Brain microvascular endothelial cell (primary cell): ENCODE measurements at places on chromosomes 7 and 10.

- DNase-seq, result no peak
These were observed 64.1 kb downstream of the C10orf67 start for GRCh38 chr10:23280419-23281043.

DNA sequence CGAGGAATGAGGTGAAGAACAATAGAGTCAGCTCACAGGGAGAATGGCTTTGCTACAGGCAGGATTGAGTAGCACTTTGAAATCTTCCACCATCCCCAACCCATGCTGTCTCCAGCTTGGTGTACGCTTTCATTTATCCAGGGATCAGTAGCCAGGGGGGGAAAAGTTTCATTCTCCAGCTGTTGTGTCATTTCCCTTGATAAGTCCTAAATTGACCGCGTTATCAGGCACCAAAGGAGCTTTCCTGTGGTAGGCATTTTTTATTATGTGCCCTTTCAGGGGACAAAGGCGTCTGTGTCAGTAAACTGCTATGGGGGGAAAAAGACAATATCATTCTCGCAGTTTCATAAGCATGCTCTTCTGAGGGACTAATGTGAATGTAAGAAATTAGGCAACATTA, 106.6 kb upstream of the YAE1 start:
- DNase-seq, result no peak

DNA sequence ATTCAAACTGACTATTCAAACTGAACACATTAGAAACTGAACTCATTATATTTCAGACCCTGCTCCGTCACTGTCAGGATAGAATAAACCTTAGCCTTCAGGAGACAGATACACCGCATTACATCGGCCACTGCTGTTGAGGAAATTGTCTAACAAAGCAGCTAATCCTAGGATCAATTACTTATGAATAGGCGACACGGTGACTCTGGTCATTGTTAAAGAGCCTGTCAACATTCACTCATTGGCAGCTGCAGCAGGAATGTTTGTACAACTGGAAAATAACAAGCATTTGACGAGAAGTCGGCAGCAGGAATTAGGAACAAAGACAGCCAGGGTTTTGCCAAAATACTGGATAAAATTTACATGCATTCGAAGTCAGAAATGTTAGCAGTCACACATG, 112.0 kb upstream of the MKX start:
- DNase-seq, result no peak

DNA sequence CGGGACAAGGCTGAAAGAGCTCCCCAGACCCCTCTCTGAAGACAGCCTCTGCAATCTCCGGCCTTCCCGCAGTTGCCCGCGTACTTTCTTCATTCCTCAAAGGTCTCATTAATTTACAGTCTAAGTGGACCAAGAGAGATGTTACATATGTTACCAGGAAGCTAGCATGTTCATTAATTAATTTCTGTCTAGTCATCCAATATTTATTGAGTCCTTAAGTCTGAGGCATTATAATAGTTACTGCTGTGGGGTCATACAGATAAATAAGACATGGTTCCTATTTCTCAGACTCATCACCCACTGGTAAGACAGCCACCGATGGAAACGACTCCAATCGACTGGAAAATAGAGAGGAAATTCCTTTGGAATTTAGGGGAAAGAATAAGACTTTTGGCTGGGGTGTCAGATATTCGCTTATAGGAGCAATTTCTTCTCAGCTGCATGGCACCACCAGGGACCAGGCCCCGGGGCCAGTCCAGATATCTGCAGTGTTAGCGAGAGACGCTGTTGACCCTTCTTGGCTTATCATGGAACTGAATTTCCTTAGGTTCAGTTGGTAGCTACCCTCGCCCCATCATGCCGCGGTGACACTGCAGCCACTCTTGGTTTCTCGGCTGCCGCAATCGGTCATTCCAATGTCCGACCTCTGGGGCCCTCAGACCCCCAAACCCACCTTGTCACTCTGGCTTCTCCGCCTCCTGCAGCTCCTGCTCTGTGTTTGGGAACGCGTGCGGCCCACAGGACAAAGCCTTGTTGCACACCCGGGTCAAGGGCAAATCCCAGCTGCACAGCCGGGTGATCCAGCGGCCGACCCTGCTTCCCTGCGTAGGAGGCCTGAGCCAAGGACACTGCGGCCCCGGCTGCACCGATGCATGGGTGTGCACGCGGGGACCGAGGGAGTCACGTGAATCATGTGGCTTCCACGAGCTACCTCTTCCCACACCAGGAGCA, 383.2 kb downstream of the DNAJB6 start:
- no peak for DNase-seq

DNA sequence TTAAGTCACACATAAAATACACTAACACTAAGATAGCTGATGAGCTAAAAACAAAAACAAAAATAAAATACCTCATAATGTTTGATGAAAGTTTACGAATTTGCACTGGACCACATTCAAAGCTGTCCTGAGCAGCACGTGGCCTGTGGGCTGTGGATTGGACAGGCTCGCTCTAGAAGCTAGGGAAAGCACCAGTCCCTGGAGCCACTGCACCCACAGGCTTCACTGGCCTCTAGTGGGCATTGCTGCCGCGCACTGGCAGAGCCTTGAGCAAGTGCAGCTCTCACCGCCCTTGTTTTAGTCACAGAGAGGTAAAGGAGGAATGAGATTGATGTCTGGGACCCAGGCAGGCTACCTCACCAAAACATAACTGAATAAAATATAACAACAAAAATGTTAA, 67.6 kb downstream of the PAX2 start:
- no peak for DNase-seq

- DNase-seq, result no peak
These were observed 561.1 kb downstream of the TCERG1L start for GRCh38 chr10:130750441-130750840.

GRCh38 chr10:109029870-109030269, 893.4 kb downstream of the XPNPEP1 start:
- no peak for DNase-seq

DNA sequence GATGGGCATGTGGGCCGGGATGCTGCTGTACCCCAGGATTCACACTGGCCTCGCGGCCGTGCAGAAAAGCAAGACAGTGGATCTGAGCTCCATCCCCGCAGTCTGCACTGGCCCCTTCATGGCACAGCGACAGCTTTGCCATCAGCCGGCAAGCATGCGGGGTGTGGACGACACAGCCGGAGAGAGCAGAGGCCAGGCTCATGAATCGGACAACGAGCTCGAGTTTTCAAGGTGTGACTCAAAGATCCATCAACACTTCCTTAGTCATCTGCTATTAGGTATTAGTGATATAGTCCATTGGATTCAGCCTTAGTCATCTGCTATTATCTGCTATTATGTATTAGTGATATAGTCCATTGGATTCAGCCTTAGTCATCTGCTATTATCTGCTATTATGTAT, 254.7 kb downstream of the KLF6 start:
- no peak for DNase-seq

- no peak for DNase-seq
These were observed 18.2 kb downstream of the TAS2R41 start for GRCh38 chr7:143495851-143496250.

GRCh38 chr10:88154596-88155250, 291.3 kb downstream of the PTEN start:
- no peak for DNase-seq

GRCh38 chr10:127649642-127650041, 87.3 kb upstream of the FOXI2 start:
- DNase-seq, result no peak

- DNase-seq, result no peak
These were observed 91.5 kb downstream of the FOXL3 start for GRCh38 chr7:381211-382042.

DNA sequence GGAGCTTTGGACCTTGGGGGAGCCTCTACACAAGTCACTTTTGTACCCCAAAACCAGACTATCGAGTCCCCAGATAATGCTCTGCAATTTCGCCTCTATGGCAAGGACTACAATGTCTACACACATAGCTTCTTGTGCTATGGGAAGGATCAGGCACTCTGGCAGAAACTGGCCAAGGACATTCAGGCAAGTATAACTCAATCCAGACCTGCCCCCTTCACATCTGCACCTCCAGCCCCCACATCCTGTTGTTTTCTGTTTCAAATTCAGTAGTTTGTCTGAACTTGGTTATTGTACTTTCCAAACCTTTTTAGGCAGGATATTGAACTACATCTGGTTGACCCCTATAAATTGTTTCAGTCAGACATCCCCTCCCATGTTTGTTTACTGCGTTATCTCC, 62.4 kb upstream of the CC2D2B start:
- DNase-seq, result no peak

DNA sequence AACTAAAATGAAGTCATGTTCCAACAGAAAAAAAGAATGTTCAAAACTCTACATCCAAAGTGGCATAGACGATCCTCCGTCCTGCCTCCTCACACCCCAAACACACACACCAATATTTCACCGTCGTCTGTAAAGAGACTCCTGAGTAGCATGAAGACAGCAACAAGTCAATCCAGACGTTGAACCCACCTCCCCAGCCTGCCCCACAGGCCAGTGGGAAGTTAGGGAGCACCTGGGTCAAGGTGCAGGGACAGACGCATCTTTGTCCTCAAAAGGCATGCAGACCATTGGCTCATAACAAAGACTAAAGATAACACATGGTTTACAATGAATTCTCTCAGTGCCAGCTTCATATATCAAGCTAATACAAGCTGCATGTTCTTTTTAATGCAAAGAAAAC, 396.5 kb downstream of the TCERG1L start:
- DNase-seq, result no peak

- peak; percentile 12 for DNase-seq
These were observed 47.3 kb upstream of the BPGM start for GRCh38 chr7:134599371-134599770.

DNA sequence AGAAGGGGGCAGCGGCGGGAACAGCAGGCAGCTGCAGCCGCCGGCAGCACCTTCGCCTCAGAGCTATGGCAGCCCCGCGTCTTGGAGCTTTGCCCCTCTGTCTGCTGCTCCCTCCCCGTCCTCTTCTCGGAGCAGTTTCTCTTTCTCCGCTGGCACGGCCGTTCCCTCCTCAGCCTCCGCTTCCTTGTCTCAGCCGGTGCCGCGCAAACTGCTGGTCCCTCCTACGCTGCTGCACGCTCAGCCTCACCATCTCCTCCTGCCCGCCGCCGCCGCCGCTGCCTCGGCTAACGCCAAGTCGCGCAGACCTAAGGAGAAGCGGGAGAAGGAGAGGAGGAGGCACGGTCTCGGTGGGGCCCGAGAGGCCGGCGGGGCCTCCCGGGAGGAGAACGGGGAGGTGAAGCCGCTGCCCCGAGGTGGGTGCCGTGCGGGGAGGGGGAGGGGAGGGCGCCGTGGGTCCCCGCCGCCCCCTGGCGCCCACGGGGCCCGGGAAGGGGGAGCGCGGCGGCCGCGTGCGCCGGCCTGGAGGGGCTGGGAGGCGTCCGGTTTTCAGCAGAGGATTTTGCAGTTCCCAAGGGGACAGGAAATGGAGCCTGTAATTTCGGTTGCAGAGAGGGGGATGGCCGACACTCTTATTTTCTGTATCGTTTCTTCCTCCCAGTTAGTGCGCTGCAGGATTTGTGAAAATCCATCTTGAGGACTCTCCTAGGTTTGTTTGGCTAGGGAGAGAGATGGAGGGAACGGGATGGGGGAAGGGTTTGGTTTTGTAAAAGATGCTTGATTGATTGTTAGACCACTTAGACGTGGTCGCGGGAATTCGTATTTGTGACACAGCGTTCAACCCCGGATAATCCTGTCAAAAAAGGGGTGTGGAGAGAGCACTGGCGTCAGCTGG, 630 bp downstream of the RSBN1L start:
- peak; percentile 24 for DNase-seq

DNA sequence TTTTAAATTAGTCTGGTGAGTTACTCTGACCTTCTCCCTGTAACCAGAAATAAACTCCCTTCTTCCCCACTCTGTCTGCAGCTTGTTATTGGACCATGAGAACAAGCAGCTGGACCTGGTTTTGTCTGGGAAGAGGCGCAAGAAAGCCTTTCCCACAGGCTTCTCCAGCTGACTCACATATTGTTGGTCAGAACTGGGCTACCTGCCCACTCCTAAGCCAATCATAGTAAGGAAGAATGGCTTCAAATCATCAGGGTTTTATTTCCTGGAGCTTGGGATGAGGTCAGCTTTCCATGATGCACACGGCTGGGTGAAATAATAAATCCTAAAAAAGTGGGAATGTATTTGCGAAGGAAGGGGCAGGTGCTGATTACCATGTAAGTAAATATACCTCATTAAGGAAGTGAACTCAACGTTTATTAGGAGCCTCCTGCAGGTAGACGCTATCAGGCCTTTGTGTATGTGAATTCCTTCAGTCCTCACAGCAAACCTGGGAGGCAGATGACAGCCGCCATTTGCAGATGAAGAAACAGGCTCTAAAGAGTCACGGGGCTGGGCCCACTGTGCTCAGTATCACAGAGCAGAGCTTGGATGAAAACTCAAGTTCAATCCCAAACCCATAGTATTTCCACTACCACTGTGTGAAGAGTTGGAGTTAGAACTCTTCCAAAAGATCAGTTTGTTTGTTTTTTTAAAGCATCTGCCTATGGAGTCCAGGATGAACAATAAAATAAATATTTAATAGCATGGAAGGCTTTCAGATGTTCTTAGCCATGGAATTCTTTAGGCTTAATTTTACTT, 32.8 kb downstream of the IL15RA start:
- peak; percentile 98 for DNase-seq

DNA sequence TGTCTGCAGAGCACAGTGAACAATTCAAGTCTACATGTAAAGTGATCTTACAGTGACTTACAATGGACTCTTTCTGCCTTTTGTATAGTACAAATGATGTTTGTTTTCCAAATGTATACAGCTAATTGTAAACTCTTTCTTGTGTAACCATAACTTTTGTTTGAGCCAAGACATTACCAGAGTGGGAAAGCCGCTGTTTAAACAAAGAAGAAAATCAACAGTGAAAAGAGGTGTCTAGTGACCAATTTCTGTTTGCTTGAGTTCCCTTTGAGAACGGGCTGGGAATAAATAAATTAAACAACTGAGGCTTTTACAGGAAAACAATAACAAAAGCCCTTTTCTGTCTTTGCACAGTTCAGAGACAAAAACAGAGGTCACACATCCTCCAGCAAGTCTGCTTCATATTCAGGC, 1163.4 kb downstream of the CNTNAP2 start:
- DNase-seq, result no peak

GRCh38 chr7:147415991-147416390, 1174.6 kb upstream of the C7orf33 start:
- DNase-seq, result peak; percentile 18

- no peak for DNase-seq
These were observed 214.7 kb downstream of the EMX2 start for GRCh38 chr10:117757086-117757720.

GRCh38 chr7:33775790-33776189, 129.5 kb upstream of the BMPER start:
- no peak for DNase-seq

- DNase-seq, result no peak
These were observed 72.8 kb upstream of the GLCCI1 start for GRCh38 chr7:7895754-7896153.
